ENCODE measurements at places on chromosomes 6 and 20.
A peak's percentile ranks its signal among the peaks of the same experiment; 100 is the strongest.

- no peak for DNase-seq
These were observed 106.3 kb upstream of the KCNK16 start for GRCh38 chr6:39428816-39429215.

GRCh38 chr6:157911278-157911677 is 70.4 kb upstream of the SYNJ2 start:
- DNase-seq = no peak

GRCh38 chr6:96610019-96610418 is 47.1 kb downstream of the FHL5 start:
- DNase-seq = no peak

DNA sequence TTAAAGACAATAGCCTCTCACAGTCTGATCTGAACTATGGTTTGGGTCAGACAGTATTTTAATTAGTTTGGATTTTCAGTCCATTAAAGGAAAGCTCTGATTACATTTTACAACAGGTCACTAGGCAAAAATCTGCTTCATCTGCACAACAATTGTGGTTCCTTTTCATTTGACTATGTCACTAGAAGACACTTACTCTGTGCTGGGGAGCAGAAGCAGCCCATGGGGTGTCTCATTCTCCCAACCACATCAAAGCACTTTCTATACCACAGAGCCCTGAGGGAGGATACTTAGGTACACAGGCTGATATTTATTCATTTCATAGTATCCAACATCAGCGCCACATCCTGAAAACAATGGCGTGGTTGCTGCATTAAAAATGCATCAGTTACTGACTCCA is 36.6 kb upstream of the HDAC2 start:
- DNase-seq = no peak

DNA sequence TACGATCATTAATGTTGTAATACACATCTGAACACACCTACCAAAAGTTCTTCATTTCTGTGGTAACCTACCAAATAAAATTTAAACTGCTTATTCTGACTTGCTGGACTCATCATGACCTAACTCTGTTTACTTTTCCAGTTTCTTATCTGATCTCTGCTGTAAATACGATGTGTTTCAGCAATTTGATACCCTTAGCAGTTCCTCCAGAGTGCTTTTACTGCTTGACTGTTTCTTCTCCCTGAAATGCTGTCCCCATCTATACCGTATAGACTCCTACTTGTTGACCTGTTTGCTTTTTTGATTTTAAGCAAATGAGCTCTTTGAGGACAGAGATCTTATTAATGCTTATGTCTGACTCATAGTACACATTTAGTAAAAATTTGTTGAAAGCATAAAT is 119.5 kb downstream of the SCAF8 start:
- no peak for DNase-seq

GRCh38 chr20:881051-881782 is 34.9 kb downstream of the ANGPT4 start:
- DNase-seq = peak; percentile 34

GRCh38 chr6:112284603-112285002 is 30.2 kb upstream of the LAMA4 start:
- no peak for DNase-seq

- no peak for DNase-seq
These were observed 496.0 kb upstream of the MARCKS start for GRCh38 chr6:113361014-113361645.

DNA sequence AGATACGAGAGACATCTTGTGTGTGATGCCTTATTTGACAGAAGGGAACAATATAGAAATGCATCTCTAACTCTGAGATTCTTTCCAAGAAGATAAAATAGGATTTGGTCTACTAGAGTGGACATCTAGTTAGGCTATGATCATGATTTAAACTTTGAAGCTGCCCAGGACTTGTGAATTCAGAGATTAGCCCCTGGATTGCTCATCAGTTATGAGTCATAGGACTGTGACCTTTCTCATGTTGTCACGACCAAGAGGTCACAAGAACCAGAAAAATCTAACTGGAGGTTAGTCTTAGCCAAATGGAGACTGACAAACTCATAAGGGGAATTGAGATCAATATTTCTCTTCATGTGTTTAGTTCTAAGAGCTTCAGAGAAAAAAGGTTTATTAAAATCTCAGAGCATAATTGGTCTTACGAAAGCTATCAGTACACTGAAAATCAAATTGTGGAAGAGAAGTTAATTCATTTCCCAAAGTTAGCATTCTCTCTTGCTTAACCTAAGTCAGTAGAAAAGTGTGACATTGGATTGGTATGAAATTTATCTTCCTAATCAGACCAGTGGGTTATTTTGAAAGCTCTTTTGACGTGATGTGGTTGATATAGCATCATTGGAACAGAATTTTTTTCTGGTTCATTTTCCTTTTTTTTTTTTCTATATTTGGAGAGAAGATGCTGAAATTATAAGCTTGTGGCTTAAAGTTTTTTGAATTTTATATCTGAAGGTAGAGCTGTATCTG is 245.7 kb downstream of the RNF144B start:
- no peak for DNase-seq

GRCh38 chr6:156437121-156437879 is 339.9 kb upstream of the ARID1B start:
- DNase-seq = no peak

- DNase-seq = no peak
These were observed at the start of gene AGER for GRCh38 chr6:32184084-32184640. AGER (minus strand) TSS chr6:32184253; CDS start chr6:32184222, 31 bp downstream.

GRCh38 chr6:26158076-26158580 is 70.9 kb downstream of the HFE start:
- DNase-seq = peak; percentile 84

DNA sequence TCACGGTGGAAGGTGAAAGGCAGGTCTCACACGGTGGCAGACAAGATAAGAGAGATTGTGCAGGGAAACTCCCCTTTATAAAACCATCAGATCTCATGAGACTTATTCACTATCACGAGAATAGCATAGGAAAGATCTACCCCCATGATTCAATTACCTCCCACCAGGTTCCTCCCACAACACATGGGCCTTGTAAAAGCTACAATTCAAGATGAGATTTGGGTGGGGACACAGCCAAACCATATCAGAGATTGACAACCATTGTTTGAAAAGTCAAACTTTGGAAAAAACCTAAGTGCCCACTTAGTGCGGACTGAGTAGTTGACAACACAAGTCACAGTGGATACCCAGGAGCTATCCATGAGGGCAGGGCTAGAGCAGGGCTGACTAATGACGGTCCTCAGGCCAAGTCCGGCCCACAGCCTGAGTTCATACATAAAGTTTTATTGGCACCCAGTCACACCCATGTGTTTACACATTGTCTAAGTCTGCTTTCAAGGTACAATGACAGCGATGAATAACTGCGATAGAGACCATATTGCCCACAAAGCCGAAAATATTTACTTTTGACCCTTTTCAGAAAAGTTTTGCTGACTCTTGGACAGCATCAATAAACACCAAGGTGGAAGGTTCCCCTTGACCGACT is 33.8 kb upstream of the PMEPA1 start:
- no peak for DNase-seq

GRCh38 chr20:57090590-57091560 is 175.6 kb downstream of the BMP7 start:
- DNase-seq = no peak

GRCh38 chr6:93371756-93372155 is 47.6 kb downstream of the EPHA7 start:
- DNase-seq = no peak

DNA sequence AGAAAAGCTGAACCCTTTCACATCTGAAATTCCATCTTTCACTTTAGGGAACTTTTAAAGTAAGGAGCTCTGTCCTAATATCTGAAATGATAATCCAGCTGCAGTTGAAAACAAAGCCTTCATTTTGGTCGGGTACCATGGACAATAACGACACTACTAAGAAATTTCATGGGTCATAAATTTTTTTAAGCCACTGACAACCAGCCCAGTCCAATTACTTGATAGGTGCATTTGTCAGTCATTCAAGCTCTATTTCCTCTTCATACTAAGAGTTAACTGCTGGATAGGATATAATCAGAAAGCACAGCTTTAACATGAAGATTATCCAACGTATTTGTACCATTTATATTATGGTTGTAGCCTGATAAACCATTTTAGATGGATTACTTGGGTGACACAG is 52.5 kb downstream of the MMUT start:
- no peak for DNase-seq

DNA sequence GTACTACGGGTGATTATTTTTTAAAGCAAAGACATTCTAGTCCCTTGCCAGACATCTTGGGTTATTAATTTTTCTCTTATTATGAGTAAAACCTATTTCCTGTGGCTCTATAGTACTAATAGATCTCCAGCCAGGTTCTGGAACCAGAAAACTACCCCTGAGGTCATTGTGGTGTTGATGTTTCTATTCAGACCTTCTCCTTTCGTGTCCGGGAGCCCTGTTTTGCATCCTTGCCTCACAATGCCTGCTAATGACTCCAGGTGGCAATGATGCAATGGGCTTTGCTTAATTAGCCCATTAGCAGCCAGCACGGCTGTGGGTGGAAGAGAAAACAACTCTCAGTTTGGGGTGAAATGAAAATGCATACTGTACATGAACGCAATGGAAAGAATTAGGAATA is 62.9 kb upstream of the ARG1 start:
- DNase-seq = no peak

- peak; percentile 80 for DNase-seq
These were observed 110.5 kb downstream of the IRF4 start for GRCh38 chr6:501891-502601.

GRCh38 chr6:127516662-127517273 is 2.4 kb downstream of the MTCL3 start:
- DNase-seq = peak; percentile 74

DNA sequence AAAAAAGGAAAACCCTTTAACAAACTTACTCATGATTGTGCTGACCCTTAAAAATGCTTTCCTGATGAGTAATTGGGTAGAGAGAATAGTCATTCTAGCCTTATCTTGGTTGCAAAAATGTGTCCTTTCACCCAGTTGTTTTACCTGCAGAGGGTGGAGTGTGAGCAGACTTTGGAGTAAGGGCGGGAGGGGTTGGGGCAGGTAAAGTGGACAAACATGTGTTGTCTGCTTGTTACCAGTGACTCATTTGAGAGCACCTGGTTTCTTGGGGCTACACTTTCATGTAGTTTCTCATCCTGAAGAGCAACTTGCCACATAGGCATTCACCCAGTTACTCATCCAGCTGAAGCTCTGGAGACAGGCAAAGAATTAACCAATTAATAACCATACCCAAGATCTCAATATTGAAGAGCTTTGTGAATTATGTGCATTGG is 121.1 kb downstream of the TNFRSF21 start:
- DNase-seq = no peak

- DNase-seq = no peak
These were observed 33.4 kb upstream of the MAS1L start for GRCh38 chr6:29521006-29521680.

- no peak for DNase-seq
These were observed 159.2 kb downstream of the RPS12 start for GRCh38 chr6:132973514-132973993.

DNA sequence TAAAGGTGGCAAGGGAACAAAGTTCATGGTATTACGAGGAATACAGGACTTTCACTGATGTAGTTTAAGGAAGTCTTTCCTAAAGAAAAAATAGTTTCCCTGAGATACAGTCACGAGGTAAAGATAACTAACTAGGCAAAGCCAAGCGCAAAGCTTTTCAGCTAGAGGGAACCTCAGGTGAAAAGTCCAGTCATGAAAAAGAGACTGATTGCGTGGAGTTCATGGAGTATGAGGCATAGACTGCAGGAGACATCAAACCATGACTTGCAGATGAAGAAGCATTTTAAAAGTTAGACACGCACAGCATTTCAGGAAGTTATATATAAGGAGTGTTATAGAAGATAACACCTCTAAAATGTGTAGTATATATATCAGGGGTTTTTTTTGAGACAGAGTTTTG is 205.6 kb upstream of the ZNF184 start:
- no peak for DNase-seq

GRCh38 chr20:50435397-50436051 is 74.7 kb upstream of the PTPN1 start:
- no peak for DNase-seq

DNA sequence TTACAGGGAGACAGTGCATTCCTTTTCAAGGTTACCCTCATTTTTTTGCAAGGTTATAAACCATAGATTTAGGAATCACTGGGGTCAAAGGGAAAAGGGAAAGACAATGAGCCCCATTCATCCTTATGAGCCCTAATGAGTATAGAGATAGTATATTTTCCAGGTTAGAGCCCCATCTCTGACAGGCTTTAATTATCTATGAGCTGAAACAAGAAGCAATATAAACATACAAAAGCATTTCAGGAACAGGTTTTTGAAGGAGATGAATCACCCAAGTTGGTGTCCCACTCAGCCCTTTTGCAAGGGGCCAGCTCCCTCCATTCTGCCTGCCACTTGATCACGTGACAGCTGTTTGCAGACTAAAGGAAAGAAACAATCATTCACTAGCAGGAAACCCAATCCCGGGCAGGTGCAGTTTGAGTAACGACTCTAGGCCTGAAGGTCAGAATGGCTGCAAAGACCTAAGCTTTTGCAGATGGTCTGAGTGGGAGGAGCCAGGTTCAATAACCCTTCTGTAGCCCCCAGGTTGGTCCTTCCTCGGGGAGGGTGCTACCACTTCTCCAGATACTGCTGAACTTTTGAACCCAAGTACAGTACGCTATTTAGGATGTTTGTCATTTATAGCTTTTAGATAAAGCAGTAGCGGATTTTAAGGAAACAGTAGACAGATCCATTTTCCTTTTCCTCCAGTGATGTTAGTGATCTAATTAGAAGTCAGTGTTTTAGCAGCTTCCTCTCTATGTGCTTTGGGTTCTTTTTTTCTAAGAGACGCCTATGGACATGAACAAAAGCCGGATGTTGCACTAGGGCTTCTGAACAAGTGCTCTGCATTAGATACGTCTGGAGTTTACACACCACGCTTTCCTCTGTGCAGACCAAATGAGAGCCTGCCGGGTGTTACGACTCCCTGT is 253.2 kb downstream of the SOX4 start:
- peak; percentile 41 for DNase-seq

DNA sequence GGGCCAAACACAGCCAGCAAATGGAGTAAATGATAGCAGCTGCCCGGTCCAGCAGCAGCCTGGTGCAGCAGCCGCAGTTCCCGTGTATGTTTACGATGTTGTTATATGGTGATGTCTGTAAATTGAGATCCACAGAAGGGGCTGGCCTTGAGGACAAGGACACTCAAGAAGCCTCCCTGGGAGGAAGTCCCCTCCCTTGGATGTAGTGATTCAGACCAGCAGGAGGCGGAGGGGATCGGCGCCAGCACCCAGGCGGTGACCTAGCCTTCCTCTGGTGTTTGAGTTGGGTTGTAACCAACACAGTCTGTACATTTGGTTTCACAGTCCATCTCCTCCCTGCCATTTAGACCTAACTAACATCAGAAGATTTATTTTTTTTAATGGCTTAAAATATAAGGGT is 187.8 kb downstream of the SYNDIG1 start:
- DNase-seq = no peak

GRCh38 chr6:116363759-116364158 is 7.0 kb upstream of the DSE start:
- DNase-seq = no peak

DNA sequence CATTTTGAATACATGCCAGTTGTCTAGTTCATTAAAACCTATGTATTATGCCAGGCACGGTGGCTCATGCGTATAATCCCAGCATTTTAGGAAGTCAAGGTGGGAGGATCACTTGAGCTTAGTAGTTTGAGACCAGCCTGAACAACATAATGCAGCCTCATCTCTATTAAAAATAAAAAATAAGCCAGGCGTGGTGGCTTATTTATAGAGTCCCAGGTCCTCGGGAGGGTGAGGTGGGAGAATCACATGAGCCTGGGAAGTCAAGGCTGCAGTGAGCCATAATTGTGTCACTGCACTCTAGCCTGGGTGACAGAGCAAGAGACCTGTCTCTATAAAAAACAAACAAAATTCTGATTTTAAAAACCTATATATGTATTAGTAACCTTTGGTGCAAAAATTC is 27.5 kb downstream of the ORC3 start:
- no peak for DNase-seq

Data from stimulated activated CD8-positive, alpha-beta memory T cell treated with anti-CD3 and anti-CD28 coated beads, Interleukin-4, amount 100 ng/mL, for 48 hours (primary cell).